ENCODE measurements at places on chromosomes 4 and X. TPM values are rescaled to one million over a fixed set of nuclear protein-coding genes. Genes with fewer than 3 reads are reported as not detected.

C4orf51 gene
- total RNA-seq = not detected

CXCL3 gene
- not detected for total RNA-seq

CXXC4 gene
- total RNA-seq = not detected

C4orf54 gene
- not detected for total RNA-seq

DUSP9 gene
- 8.6 TPM for total RNA-seq

NOX1 gene
- not detected for total RNA-seq

MGAT4D gene
- total RNA-seq = not detected
